C1 segment of cervical spinal cord (tissue), 14 donors: ENCODE measurements at places on chromosomes 4 and X.

GRCh38 chr4:95889662-95890061 lies 49.8 kb downstream of the PDHA2 start:
- DNase-seq, result no peak

DNA sequence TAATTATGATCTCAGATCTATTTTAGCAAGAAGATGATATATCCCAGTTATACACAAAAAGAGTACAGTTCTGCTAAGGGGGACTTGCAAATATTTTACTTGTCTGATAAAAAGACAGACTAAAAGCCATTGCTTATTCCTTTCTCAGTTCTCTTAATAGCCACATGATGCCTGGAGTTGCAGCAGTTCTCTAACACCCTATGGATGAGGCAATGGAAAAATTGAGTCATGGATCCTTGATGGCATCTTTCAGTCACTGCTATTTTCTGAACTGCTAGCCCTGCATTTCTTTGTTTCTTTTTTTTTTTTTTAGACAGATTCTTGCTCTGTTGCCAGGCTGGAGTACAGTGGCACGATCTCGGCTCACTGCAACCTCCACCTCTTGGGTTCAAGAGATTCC lies 1956.7 kb downstream of the C4orf33 start:
- DNase-seq, result no peak

DNA sequence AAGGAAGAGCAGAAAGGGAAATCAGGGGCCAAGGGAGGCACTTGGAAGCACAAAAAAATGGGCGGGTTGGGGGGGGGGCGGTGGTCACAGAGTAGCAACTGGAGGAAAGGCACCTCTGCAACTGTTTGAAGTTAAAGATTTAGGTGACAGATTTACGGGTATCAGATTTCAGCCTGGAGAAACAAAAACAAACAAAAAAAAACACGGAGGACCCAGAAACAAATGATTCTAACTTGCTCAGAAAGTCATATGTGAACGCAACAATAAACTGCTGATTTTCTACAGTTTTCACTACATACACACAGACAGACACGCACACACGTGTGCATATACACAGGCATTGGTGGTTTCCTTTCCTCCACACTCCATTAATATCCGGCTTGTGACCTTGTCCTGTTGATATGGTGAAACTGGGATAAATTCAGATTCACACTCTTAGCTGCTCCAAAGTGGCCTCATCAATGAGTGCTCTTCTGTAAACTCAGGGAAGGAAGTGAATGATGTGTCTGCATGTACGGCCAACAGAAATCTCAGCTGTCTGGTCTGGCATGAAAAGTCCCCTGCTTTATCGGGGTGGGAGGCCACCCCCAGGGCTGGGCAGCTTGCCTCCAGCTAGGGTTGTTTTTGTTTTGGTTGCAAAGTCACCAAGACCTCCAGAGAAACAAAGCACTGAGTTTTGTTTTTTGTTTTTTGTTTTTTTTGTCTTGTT lies 54.3 kb downstream of the CHST7 start:
- no peak for DNase-seq

GRCh38 chrX:123833387-123833786 lies 26.5 kb upstream of the XIAP start:
- DNase-seq, result no peak

- no peak for DNase-seq
Measured at GRCh38 chrX:119579414-119579813, 5.1 kb downstream of the UBE2A start.

GRCh38 chrX:29488919-29489318 lies 726.4 kb upstream of the MAGEB2 start:
- DNase-seq, result no peak

DNA sequence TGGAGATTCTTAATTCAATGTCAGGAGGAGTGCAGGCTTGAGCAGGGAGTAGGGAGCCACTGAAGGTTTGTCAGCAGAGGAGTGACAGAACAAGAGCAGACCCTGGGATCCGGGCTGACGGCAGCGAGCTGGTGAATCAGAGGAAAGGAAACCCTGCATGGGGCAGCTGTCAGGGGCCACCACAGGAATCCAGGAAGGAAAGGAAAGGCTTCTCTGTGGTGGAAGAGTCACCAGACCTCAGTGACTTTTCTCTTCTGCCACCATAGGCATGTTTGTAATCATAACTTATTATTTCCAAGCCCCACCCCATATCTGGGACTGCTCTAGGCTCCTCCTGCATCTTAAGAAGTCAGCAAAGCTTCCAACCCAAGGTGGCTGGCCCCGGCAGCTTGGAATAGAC lies 150.9 kb downstream of the BCOR start:
- no peak for DNase-seq
